Fibroblast of skin of abdomen (primary cell): ENCODE measurements at places on chromosomes 16 and 17.

- DNase-seq: peak; percentile 75
These were observed 56.9 kb upstream of the LGALS9 start for GRCh38 chr17:27573971-27574525.

DNA sequence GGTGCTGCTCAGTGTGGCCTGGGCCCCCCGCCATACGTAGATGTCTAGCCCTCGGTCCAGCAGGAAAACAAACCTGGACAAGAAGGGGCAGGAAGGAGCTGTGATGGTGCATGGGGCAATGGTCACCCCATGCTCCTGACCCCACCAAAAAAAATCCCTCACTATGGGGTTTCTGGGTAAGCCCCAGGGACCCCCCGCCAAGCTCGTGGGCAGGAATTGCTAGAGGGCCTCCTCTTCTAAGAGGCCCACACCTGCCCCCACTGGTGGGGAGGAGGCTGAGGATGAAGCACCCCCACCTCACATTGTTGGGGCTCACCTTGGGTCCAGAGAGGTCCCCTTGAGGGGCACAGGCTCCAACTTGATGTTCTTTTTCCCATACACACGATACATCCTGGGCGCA is 9.7 kb downstream of the FLII start:
- DNase-seq: no peak

- peak; percentile 76 for DNase-seq
These were observed 2.1 kb upstream of the C17orf78 start for GRCh38 chr17:37373530-37374159.

DNA sequence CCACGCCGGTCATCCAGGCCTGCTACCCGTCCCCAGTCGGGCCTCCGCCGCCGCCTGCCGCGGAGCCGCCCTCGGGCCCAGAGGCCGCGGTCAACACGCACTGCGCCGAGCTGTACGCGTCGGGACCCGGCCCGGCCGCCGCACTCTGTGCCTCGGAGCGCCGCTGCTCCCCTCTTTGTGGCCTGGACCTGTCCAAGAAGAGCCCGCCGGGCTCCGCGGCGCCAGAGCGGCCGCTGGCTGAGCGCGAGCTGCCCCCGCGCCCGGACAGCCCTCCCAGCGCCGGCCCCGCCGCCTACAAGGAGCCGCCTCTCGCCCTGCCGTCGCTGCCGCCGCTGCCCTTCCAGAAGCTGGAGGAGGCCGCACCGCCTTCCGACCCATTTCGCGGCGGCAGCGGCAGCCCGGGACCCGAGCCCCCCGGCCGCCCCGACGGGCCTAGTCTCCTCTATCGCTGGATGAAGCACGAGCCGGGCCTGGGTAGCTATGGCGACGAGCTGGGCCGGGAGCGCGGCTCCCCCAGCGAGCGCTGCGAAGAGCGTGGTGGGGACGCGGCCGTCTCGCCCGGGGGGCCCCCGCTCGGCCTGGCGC is 2.4 kb downstream of the HIC1 start:
- DNase-seq: no peak

GRCh38 chr16:63361032-63361624 is 1324.9 kb upstream of the CDH8 start:
- DNase-seq: peak; percentile 59

DNA sequence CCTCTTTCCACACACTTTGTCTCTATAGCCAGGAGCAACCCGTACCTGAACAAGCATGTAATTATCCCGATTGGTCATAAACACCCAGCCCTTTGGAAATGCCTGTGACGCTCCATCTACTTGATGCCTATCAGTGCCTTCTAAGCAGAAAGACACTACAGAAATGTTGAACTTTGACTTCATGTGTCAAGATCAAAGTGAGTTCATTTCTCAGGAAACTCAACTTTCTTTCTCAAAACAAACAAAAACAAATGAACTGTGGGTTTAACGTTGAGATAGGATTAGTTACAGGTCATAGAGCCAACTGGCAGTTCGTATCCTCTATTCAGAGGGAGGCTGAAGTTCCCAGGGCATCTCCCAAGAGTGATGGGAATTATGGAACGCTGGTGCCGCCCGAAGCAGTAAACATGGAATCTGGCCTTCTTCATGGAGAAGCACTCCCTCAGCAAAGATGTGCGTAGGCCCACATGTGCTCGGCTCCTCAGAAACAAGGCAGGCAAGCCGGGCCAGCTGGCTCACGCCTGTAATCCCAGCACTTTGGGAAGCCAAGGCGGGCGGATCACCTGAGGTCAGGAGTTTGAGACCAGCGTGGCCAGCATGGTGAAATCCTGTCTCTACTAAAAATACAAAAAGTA is 9.5 kb downstream of the SLC6A4 start:
- no peak for DNase-seq

- DNase-seq: peak; percentile 96
These were observed 192.4 kb downstream of the SEC14L1 start for GRCh38 chr17:77332981-77333685.

DNA sequence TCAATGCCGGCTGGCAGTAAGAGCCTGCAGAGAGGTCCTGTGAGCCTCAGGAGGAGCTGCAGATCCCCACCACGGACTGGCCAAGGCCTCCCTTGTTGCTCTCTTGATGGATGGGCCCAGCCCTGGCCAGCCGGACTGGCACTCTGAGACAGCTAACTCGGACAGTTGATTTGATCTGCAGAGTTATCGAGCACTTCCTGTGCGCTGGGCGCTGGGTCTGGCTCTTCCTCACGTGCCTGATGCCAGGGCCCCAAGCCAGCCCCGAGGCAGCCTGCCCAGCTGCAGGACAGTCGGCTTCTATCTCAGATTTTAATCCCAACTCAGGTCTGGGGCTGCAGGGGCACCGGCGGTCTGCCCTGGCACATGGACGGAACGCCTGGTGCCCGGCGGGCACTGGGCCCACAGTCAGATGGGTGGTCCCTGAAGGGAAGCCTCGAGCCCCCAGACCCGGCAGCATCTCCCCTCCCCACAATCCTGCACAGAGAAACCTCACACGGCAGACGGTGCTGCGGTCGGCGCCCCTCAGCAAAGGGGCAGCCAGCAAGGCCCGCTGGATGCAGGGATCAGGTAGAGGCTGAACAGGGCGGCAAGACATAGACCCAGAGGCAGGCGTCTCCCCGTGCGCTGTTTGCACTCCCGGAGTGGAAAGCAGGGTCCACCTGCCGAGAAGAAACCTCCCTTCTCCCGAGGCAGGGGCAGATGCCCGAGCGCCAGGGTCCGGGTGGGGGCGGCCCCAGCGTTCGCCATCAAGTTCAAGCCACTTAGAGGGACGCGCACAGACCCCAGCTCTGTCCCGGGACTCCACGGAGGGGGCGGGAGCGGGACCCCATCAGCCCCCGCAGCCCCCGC is 34.0 kb downstream of the TIMM22 start:
- DNase-seq: no peak

- peak; percentile 44 for DNase-seq
These were observed at the start of gene VWA3A for GRCh38 chr16:22092143-22092933. TSS of gene VWA3A (plus strand) at chr16:22092541. CDS start at chr16:22092638, 97 bp downstream.

DNA sequence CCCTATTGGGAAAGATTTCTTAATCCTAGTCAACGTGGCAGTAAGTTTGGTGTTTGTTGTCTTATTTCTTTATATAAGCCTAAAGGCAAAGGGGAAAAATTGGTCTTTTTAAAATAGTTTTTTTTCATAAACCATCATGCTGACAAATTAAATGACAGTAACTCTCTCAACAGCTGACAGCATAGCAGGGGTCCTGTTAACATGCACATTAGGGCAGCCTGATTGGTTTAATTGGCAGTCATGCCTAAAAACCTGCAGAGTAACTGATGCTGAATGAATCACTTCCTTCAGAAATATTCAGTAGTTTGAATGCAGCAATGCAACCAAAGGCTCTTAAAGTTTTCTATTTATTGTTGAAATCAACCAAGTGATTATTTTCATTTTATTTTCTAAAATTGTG is 85.4 kb downstream of the ITFG1 start:
- no peak for DNase-seq
